ENCODE measurements at places on chromosomes 11 and 22. TPM values are rescaled to one million over a fixed set of nuclear protein-coding genes. Genes with fewer than 3 reads are reported as not detected.

DNA sequence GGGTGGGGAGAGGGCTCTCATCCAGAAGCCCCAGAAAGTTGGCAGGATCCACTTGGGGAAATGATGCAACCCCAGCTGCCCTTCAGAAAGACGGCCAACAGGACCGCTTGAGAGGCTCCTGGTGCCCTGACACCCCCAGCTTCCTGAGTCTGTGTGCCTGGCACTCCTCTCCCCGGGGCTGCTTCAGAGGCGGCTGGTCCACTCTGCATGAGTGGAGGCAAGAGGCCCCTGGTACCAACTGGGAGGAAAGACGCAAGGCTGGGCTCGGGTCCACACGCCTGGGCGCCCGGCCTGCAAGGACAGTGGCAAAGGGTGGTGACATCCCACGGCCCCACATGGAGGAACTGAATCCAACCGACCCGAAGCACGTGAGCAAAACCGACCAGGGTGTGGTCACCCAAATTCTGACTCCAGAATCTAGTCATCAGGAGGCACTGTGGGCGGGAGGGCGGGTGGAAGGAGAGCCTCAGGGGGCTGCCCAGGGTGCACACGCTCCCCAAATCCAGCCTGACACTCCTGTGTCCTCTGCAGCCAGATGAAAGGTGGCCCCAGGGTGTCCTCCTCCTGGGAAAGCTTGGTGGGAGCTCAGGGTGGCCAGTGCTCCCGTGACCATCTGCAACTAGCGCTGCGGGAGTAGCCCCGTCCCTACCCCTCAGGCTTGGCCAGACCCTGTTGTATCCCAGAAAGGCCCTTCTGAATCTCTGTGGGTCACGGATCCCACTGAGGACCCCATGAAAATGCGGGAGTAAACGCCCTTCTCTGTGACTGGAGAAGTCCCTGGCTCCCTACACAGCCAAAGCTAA is 3.7 kb downstream of the RNH1 start:
- DNase-seq: peak; percentile 38

Gene UBQLN3
- not detected for total RNA-seq

Gene MYO18B
- 0.45 TPM for total RNA-seq

Gene DEFB131B
- total RNA-seq: not detected

Measured in GM12878 (cell line).